Inflammatory macrophage (primary cell): ENCODE measurements at places on chromosomes 12 and 14.

- no peak for DNase-seq
Observed at GRCh38 chr12:122721057-122721545, 4.5 kb upstream of the HCAR3 start.

DNA sequence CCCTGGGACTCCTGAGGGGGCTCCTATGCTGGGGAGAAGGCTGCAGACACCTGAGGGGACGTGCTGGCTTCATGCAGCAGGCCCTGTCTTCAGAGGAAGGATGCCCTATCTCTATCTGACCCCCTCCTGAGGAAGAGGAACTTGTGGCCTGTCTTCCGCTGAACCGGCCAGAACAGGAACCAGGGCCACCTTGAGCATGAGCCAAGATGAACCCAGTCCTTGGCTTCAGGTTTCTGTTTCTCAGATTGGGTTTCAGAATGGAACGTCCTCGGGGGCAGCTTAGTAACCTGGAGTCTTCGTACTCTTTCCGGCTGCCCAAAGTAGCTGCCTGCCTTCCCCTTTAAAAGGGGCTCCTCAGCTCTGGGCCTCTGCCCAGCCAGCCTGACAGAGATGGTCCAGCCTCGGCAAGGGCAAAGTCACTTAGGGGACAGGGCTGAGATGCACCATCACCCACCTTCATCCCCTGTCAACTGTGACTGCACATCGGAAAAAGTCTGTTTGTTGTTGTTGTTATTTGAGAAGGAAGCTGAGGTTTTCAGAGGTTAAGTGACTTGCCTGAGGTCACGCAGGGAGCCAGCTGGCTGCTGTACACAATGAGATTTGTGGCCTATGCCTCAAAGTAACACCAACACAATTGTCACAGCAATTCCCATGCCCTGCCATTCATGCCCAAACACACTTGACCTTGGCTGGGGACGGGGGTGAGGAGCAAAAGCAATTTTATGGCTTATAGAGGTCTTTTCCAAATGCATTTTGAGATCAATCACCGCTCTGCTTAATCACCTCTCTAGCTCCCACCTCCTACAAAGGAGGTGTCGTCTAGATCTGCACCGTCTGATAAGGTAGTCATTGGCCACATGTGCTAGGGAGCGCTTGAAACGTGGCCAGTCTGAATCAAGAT is 13.4 kb downstream of the ASB2 start:
- DNase-seq = peak; percentile 58

DNA sequence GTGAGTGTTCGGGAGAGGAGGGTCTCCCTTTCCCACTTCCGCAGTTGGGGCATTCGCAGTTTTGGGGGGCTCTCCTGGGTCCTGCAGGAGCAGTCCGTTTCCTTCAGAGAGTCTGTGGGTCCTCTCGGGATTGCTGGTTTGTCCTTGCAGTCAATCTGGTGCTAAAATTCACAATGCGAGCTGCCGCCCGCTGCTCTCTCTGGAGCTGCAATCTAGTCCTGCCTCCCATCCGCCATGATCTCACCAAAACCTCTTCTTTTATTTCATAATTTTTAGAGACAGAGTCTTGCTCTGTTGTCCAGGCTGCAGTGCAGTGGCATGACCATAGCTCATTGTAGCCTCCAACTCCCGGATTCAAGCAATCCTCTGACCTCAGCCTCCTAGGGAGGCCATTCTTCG is 22.5 kb downstream of the RNFT2 start:
- no peak for DNase-seq

- peak; percentile 69 for DNase-seq
Observed at GRCh38 chr12:7460375-7461259, 16.7 kb upstream of the CD163L1 start.

- DNase-seq = no peak
Observed at GRCh38 chr14:105878125-105878524, 351.7 kb downstream of the TMEM121 start.
